ENCODE measurements at places on chromosomes 16 and 17.

GRCh38 chr17:29566473-29567303 is at the start of gene ABHD15:
TSS of gene ABHD15 (minus strand) at chr17:29567037. CDS start at chr17:29566966, 71 bp downstream.
- DNase-seq, result peak; percentile 30

DNA sequence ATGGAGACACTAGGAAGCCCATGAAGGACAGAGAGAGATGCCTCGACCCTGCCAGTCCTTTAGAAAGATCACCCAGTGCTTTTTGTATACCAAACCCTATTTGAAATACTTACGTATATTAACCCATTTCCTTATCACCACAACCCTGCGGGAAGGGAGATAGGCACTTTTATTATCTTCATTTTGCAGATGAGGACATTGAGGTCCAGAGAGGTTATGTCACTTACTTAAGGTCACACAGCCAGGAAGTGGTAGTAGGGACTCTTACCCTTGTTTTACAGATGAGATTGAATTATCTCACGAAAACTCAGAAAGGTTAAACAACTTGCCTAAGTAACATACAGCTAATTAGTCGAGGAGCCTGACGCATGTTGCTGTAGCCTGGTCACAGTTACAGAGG is 38.2 kb downstream of the IL4R start:
- DNase-seq, result no peak

DNA sequence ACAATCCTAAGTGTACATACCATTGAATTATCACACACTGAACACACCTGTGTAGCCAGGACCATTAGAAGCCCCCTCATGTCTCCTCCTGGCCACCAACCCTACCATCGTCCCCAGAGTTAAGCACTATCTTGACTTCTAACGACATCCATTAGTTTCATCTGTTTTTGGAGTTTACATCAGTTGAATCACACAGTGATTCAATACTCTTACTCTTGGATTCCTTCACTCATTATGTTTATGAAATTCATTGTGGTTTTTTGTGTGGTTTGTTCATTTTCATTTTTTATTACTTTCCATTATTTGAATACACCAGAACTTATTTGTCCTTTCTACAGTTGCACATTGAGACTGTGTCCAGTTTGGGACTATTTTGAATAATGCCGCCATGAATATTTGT is 13.6 kb downstream of the DRC7 start:
- no peak for DNase-seq

- DNase-seq, result no peak
Measured at GRCh38 chr17:37698132-37698910, 46.5 kb downstream of the HNF1B start.

DNA sequence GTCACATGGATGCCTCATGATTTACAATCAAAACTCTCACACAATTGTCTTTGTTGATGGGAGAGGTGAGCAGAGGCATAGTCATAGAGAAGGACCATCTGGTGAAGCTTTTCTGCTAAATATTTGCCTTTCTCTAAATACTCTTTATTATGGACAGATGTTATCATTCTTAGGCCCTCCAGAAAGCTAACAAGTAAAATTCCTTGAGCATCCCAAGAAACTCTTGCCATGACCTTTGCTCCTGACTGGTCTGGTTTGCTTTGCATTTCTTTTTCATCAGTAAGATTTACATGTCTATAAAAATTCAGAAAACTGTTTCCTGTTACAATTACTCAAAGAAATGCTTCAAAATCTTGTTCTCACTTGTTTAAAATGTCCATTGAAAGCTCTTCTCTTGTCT is 1336.6 kb upstream of the CDH8 start:
- no peak for DNase-seq

GRCh38 chr16:79215289-79215688 is 385.2 kb downstream of the MAF start:
- no peak for DNase-seq

GRCh38 chr17:43431714-43432523 is 33.1 kb downstream of the ARL4D start:
- DNase-seq, result peak; percentile 96

DNA sequence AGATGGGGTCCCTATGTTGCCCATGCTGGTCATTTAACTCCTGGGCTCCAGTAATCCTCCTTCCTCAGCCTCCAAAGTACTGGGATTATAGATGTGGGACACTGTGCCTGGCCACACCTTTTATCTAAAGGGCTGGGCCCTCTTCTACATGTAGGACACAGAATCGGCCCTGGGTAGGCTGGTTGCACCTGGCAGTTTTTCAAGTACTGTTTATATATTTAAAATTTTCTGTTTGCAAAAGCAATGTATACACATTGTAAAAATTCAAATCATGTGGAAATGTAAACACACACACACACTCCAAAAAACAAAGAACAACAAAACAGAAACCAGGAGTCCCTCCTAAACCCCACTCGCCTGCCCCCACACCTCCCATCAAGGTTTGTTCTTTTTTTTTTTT is 28.1 kb upstream of the SIAH1 start:
- no peak for DNase-seq

DNA sequence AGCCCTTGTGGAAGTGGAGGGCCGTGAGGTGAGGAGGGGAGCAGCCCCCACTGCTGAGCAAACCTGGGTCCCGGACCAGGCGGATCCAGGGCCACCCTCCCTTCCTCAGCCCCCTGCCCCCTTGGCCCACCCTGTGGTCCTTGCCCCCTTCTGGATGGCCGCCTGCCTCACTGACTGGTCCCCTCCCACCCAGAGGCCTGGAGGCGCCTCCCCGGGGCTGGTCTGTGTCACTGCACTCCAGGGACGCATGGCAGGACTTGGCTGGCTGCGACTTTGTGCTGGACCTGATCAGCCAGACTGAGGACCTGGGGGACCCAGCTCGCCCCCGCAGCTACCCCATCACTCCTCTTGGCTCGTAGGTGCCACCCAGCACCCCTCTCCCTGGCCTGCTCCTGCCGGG is 19.2 kb upstream of the SMIM5 start:
- DNase-seq, result no peak

DNA sequence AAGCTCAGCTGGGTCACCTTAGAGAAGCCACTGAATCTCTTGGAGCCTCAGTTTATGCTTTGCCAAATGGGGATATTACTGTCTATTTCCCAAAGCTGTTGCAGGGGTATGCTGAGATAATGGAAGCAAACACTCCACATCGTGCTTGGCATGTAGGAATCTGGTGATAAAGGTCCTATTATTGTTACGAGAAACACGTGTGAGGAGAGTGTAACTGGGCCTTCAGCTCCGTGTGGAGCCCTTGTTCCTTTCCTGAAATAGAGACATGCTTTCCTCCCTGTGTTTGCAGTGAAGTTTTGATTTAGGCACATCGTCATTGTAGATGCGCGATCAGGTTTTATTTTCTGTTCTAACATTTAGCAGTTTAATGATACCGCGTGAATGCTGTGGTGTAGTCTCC is 292.4 kb downstream of the CPPED1 start:
- no peak for DNase-seq

DNA sequence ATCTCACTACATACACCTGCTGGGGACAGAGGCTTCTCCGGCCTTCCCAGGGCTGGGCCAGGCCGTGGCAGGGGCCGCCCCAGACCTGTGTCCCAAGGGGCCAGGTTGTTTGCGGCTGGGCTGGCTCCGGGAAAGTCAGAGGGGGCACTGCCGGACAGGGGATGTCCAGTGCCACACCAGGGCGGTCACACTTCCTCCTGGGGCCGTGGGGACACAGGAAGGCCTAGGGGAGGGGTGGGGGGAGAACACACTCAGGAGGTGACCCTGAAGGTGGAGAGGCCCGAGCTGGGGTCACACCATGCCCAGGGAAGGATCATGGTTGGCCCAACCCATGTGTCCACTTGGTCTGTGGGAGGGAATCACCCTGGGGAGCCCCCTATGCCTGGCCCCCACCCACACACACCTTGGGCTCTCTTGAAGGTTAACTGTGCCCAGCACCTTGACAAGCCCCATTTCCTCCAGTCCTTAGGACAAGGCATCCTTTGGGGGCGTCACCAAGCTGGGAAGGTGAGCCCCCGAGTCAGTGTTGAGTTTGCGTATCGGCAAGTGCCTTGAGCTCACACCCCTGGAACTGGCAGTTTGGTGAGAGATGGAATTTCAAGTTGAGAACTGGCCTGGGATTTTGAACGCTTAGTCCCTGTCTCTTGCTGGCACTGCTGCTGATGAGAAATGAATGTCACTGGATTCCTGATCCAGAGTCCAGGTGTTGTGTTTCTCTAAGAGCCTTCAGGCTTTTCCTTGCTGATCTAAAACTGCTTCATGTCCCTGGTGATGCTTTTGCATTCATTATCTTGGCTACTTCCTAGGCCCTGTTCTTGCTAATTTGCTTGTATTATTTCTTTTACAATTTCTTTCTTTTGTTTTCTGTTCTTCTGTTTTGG is 7.7 kb upstream of the ACTG1 start:
- DNase-seq, result peak; percentile 55

GRCh38 chr17:5662409-5663085 is 78.2 kb upstream of the NLRP1 start:
- DNase-seq, result no peak

- no peak for DNase-seq
Measured at GRCh38 chr17:67696853-67697498, 20.8 kb upstream of the NOL11 start.

DNA sequence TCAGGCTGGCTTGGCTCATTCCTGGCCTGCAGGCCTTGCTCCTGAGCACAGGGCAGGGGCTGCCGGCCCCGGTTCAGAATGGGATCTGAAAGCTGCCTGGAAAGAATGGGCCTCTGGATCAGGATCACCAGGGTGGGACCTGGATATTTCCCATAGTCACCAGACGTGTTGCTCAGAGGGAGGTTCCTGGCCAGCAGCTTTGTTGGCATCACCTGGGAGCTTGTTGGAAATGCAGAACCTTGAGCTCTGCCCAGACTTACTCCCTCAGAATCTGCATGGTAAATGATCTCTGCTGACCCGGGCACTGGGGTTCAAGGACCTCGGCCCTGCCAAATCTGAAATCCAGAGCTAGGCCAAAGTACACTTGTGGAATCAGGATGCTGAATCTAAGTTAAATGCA is 29.5 kb upstream of the MED9 start:
- no peak for DNase-seq

- DNase-seq, result no peak
Measured at GRCh38 chr16:81489547-81490267, 45.1 kb downstream of the CMIP start.

GRCh38 chr17:21291357-21291756 is 6.8 kb downstream of the MAP2K3 start:
- DNase-seq, result no peak

GRCh38 chr16:72999541-73000019 is 48.3 kb downstream of the ZFHX3 start:
- no peak for DNase-seq

- no peak for DNase-seq
Measured at GRCh38 chr16:12917246-12917645, 15.8 kb downstream of the SHISA9 start.

- DNase-seq, result no peak
Measured at GRCh38 chr16:1072526-1073261, at the start of gene SSTR5. TSS of gene SSTR5 (plus strand) at chr16:1072747. CDS start at chr16:1078869, 6,122 bp downstream.

DNA sequence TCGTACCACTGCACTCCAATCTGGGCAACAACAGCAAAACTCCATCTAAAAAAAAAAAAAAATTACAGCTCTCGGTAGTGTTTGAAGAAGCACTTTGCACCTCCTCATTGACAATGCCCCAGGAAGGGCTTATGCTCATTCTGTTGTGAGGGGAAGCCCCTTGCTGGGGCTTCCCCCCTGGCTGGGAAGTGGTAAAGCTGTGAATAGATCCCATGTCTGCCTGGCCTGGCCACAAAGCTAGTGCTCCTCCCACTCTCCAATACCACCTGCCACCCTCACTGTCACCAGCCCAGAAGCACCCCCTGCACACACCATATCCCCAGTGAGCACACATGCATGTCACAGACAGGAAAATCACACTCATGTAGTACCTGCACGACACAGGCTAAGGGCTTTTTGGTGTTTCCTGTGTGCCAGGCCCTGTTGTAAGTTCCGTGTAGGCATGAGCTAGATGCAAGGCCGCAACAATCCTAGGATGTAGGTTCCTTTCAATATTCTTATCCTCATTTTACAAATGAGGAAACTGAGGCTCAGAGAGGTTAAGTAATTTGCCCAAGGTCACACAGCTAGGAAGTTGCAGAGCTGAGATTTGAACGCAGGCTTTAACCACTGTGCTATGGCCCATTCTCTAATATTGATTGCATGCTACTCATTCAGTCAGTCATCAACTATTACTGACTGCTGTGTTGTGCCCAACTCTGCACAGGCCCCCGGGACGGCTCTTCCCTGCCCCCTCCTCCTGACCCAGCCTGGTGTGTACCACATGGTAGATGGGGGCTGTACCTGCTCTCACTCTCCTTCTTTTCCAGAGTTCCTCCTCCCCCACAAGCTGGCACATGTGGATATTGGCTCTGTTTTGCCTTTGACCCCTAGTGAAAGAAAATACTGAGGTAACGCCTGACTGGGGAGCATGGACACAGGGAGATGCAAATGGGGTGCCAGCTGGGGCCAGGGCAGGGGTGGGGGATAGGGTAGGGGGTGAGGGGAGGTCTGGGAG is 11.9 kb upstream of the COL1A1 start:
- DNase-seq, result peak; percentile 17

DNA sequence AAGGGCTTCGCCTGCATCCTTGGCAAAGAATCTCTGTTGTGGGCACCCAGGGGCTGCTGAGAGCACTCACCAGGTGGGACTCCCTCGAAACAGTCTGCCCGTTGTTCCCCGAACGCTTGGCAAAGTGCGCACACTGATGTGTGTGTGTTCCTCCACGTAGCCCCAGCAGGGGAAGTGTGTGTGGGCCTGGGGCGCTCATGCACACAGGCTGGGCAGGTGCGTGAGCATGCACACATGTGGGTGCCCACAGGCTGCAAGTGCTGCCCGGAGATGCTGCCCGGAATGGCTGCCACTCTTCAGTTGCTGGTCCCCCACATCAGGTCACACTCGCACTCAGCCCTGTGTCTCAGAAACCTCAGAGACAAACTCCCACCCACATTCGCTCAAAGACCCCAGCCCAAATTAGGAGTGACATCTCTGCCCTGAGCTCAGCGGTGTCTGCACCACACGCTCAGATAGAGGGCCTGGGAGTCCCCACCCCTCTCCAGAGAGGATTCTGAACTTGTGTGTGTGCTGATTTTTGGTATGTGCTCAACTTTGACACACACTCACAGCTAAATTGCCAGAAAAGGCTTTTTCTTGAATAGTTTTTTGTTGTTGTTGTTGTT is 119.4 kb downstream of the MGAT5B start:
- no peak for DNase-seq
